Cardiac septum (tissue), 1 donor: ENCODE measurements at places on chromosomes 7 and 10.

- DNase-seq = no peak
Observed at GRCh38 chr7:139676390-139676789, 101.4 kb downstream of the HIPK2 start.

DNA sequence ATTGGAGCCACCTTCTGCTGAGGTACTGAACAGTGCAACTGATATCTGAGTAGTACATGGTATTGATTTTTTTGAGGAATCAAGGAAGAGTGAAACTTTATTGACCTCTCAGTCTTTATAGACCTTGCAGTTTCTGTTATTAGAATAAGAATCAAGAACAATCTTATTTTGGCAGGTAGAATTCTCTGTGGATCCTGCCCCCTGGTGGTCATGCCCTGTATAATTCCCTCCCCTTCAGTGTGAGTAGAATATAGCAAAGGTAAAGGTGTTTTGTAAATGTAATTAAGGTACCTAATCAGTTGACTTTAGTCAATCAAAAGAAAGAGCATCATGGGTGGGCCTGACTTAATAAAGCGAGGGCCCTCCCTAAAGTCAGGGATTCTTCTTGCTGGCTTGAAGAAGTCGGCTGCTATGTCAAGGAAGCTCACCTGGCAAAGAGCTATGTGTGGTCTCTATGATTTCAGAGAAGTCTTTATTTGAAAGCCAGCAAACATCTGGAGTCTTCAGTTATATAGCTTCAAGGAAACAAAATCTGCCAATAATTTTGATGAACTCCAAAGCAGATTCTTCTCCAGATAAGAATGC, 142.8 kb downstream of the LSM5 start:
- no peak for DNase-seq

DNA sequence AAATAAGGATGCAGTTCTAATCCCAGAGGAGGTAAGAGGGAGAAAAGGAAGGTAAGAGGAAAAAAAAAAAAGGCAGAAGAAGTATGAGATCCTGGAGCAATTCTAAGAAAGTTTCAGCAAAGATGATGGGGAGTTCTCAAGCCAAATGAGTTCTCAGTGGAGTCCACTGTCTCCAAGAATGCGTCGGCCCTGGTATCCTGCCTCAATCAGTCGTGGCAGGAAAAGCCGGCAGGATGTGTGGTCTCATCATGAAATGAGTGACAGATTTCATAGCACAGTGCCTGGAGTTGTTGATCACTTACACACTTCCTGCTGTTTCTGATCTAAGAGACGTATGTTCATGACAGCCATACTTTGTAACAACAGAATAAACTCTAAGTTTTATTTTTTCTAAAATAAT, 554.9 kb downstream of the NXPH1 start:
- no peak for DNase-seq

- DNase-seq = no peak
Observed at GRCh38 chr7:78215199-78215598, 416.6 kb downstream of the PHTF2 start.

DNA sequence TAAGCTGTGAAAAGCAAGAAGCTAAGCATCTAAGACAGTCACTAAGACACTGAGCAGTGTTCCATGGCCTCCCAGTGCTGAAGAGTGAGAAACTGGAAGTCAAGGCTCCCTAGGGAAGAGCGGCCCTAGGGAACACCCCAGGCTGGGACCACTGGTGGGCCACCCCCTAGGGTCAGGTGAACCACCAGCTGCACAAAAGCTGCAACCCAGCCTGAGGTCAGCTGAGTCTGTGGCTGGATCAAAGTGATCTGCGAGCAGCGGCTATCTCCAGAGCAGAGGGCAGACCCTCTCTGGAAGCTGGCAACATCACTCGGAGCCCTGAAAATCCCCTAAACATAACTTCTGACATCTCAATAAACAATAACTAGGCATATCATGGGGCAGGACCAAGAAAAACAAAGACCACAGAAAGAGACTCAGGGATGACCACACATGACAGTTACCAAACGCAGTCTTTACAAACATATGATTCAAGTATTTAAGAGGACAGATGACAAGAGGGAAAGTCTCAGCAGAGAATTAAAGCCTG, 125.8 kb downstream of the DLG5 start:
- peak; percentile 69 for DNase-seq

DNA sequence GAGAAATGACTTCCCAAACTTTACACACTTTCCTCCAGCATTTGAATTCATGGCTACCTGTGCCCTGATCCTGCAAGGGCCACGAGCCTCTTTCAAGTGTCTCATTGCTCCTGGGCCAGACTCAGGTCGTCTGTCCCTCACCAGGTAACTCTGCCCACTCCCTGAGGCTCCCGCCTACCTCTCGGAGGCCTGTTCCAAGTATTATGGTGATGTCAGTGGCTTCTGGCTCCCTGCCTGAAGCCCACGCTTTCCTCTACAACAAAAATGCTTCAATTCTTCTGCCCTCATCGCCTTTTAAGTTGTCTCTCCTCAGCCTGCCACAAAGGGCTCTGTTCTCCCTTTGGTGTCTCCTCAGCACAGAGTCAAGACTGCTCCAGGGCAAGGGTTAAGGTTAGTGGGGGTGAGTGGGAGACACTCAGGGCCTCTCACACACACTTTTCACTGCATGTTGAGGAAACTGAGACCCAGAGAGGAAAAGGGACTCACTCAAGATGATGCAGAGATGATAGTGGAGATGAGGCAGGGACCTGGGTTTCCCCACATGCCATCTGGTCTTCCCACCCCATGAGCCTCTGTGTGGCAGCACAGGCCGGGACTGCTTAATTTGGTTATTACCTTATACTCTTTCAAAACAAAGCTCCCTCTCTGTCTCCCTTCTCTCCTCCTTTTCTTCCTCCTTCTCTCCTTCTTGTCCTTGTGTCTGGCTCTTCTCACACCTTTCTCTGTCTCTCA, 28.3 kb upstream of the EGR2 start:
- DNase-seq = no peak

- no peak for DNase-seq
Observed at GRCh38 chr7:108135446-108136190, 5.5 kb upstream of the LAMB4 start.

GRCh38 chr10:3886191-3886590, 101.2 kb upstream of the KLF6 start:
- DNase-seq = no peak

GRCh38 chr10:18505456-18506118, 145.8 kb downstream of the NSUN6 start:
- no peak for DNase-seq

DNA sequence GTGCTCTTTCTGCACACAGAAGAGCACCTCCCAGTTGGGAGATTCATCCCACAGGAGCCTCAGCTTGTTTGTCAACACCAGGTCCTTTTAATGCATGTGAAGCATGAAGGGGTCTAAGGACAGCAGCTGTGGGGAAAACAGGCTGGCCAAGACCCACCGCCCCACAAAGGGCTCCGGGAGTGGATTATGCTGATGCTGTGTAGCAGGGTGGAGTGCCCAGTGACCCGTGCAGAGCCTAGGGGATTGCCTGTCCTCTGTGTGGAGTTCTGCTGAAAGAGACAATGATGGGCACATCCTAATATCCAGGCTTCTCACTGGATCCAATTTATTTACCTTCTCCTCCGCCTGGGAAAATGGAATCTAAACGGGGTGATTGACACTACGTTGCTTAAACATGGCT, 74.0 kb downstream of the PIP4K2A start:
- no peak for DNase-seq

- no peak for DNase-seq
Observed at GRCh38 chr7:80601999-80602398, 36.4 kb upstream of the CD36 start.

DNA sequence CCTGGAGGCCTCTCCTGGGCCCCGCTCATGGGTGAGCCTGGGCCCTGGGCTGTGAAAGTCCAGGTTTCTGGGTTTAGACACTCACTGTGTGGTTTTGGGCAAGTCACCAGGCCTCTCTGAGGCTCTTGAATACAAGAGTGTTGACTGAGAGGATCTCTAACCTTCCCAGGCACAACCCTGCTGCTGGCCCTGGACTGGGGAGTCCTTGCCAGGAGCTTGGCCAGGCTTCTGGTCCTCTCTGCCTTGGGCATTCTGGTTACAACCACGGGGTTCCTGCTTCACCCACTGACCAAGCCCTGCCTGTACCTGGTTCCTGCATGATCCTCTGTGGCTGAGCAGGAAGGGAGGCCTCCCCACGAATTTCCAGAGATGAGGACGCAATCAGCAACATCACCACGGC, 63.6 kb upstream of the COL13A1 start:
- peak; percentile 71 for DNase-seq

GRCh38 chr10:43024942-43025700, 51.7 kb upstream of the RET start:
- DNase-seq = no peak

DNA sequence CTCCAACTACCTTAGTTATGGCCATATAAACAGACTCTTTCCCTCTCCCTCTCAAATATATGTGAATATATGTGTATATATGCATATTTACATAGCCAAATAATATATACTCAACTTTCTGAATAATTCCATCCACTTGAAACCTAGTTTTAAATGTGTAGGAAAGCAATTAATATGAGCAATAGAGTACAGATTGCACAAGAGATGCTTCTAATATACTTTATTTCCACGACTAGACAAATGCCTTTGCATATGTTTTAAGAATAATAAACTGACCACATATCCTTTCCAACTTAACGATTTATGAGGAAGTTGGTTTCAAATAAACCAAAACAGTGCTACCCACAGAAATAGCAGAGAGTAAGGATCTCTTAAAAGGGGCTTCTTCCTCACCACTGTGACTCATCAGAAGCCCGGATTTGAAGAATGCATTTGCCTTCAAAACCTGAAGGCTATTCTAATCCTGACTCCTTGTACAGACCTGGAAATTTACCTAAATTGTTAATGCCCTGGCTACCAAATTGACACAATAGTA, 266.3 kb downstream of the AHR start:
- DNase-seq = no peak

- peak; percentile 90 for DNase-seq
Observed at GRCh38 chr7:100583132-100584053, 2.5 kb downstream of the LRCH4 start.
